ENCODE measurements at places on chromosomes 3 and 15. TPM values are rescaled to one million over a fixed set of nuclear protein-coding genes. Genes with fewer than 3 reads are reported as not detected.

Gene PFKFB4
- 4.9 TPM for total RNA-seq

Gene ZNF501
- 3.9 TPM for total RNA-seq

Gene MAN2A2
- 52.1 TPM for total RNA-seq

Gene SLC30A4
- total RNA-seq = 3.8 TPM

Gene BNC1
- 2.9 TPM for total RNA-seq

Gene TUBGCP4
- total RNA-seq = 19.4 TPM

Gene BFSP2
- not detected for total RNA-seq

Gene SLC51A
- not detected for total RNA-seq

- peaks cover 2% of the 10 kb centered on the region for H3K27me3 ChIP-seq
- no peak overlapping the region for H3K27ac ChIP-seq
- no peak overlapping the region for H3K4me3 ChIP-seq
- DNase-seq = no peak
- H3K4me1 ChIP-seq = no peaks in the 10 kb centered on the region
Measured at GRCh38 chr3:72960812-72961518, 35.6 kb upstream of the PPP4R2 start.

DNA sequence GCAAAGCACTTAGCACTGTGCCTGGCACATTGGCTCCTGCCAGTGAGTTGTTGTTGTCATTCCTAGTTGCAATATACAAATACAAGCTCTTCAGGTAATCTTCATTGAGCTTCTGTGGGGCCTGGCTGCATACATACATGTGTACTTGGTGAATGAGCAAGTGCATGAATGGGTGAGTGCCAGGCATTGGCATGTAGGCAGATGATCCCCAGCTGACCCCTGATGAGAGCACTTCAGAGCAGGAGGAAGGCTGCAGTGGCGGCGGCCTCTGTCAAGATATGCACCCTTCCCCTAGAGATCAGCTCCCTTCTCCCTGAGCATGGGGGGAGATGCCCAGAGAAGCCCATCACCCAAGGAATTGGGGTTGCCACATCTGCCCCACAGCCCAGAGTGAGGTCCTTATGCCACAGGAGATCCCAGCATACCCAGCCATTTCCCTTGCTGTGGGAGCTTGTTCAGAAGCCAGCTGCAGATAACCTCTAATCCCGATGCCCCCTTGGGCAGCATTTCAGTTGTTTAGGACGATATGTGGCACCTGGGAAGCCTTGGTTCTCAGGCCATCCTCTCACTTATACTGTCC is 8.8 kb downstream of the CACNA2D3 start:
- no peak overlapping the region for H3K27ac ChIP-seq
- H3K27me3 ChIP-seq = no peaks in the 10 kb centered on the region
- no peak overlapping the region for H3K4me3 ChIP-seq
- H3K36me3 ChIP-seq = no peaks in the 10 kb centered on the region
- no peaks in the 10 kb centered on the region for H3K4me1 ChIP-seq

DNA sequence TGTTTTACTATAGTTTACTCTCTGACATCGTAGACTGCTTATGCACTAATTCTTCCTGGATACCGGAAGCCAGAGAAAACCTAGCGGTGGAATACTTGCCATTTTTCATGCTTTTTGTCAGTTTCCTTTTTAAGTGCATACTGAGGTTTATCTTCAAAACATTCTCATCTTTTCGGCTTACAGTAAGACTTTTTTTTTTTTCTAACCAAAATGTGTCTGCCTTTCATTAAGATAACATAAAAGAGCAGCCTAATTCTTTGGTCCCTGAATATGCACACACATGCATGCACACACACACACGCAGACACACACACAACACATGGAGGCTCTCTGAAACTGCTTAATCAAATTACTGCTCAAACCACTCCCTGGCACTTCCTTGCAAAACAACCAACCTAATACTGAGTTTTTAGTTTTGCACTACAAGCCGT is 1.3 kb downstream of the ZNF445 start:
- no peaks in the 10 kb centered on the region for H3K27me3 ChIP-seq
- H3K27ac ChIP-seq = no peak overlapping the region
- peak overlapping the region; percentile 98 for H3K4me3 ChIP-seq
- H3K36me3 ChIP-seq = no peaks in the 10 kb centered on the region

DNA sequence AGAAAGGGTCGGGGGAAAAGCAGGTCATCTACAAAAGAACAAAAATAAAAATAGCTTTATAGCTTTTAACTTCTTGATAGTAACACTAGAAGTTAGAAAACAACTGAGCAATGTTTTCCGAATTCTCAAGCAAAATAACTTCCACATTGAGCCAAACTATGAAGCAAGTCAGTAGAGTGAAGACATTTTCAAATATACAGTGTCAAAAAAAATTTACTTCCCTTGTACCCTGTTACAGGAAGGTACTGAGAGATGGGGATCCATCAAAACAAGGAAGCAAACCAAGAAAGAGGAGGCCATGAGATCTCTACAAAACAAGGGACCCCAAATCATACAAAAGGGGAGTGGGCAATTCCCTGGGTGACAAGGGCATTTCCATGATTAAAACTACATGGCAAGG is 26.6 kb upstream of the STIMATE start:
- H3K27ac ChIP-seq = no peak overlapping the region
- no peak overlapping the region for H3K4me3 ChIP-seq
- H3K36me3 ChIP-seq = no peaks in the 10 kb centered on the region
- DNase-seq = no peak

DNA sequence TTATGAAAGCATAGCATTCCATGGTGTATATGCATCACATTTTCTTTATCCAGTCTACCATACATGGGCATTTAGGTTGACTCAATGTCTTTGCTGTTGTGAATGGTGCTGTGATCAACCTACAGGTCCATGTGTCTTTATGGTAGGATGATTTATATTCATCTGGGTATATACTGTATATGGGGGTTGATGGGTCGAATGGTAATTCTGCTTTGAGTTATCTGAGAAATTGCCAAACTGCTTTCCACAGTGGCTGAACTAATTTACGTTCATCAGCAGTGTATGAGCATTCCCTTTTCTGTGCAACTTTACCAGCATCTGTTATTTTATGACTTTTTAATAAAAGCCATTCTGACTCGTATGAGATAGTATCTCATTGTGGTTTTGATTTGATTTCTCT is 662.4 kb upstream of the BCHE start:
- no peak overlapping the region for H3K4me3 ChIP-seq
- H3K27me3 ChIP-seq = no peaks in the 10 kb centered on the region
- DNase-seq = no peak
- no peak overlapping the region for H3K27ac ChIP-seq
- no peaks in the 10 kb centered on the region for H3K36me3 ChIP-seq
- H3K4me1 ChIP-seq = no peaks in the 10 kb centered on the region

DNA sequence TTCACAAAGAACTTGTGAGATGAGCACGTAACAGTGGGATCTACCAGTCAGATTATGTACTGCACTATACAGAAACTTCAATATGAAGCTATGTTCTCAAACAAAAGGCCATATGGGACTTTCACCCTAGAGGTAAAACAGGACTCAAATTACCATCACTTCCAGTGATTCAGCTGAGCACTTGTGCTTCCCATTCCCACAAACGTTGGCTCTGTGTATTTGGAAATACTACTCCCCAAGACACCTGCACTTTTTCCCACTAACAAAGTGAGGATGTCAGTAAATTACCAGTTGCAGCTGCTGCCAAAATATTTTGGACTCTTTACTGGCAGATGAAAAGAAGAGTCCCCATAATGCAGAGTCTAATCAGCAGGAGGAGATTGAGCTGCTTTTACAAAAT is 1570.1 kb downstream of the SI start:
- H3K27me3 ChIP-seq = no peaks in the 10 kb centered on the region
- H3K4me1 ChIP-seq = no peaks in the 10 kb centered on the region
- no peak overlapping the region for H3K27ac ChIP-seq
- DNase-seq = no peak
- no peaks in the 10 kb centered on the region for H3K36me3 ChIP-seq

DNA sequence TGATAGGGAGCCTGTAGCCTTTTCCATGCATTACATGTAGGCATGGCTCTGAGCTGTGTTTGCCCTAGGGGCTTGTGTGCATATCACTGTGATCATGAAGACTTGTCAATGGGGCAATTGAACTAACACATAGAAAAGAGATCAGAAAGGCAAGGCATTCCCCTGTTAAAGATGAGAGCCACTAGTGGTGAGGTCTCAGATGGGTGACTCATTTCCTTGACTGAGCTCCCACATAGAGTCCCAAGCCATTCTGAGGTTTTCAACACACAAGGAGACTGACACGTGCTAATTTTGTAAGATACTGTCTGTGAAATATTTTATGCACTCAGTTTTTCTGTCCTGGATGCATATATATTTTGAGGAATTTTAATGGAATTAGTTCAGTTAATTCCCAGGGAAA is 53.8 kb downstream of the SAMMSON start:
- H3K4me3 ChIP-seq = no peak overlapping the region
- no peaks in the 10 kb centered on the region for H3K4me1 ChIP-seq
- no peak overlapping the region for H3K27ac ChIP-seq
- no peak for DNase-seq
- peaks cover 5% of the 10 kb centered on the region for H3K27me3 ChIP-seq

GRCh38 chr15:88036154-88036839 is 220.2 kb downstream of the NTRK3 start:
- no peaks in the 10 kb centered on the region for H3K4me1 ChIP-seq
- H3K27ac ChIP-seq = no peak overlapping the region
- no peak overlapping the region for H3K4me3 ChIP-seq
- no peaks in the 10 kb centered on the region for H3K36me3 ChIP-seq
- H3K27me3 ChIP-seq = no peaks in the 10 kb centered on the region

DNA sequence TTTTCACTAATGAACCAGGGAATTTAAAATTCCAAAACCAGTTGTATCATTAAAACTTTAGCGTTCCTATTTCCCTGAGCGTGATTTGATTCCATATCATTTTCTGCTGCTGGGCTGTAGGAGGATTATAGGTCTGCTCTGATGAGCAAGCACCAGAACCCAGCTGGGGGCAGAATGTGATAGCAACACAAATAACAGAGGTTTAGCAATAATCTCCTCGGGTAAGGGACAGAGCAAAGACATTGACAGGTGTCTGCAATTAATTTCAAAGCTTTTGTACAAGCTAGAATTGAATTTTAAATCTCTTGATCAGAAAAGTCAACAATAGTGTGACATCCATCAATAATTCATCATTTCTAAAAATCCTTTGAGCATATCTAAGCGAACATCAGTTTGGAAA is 163.4 kb upstream of the RAP2B start:
- H3K4me3 ChIP-seq = no peak overlapping the region
- no peaks in the 10 kb centered on the region for H3K36me3 ChIP-seq
- H3K27ac ChIP-seq = no peak overlapping the region
- H3K27me3 ChIP-seq = no peaks in the 10 kb centered on the region
- DNase-seq = no peak

DNA sequence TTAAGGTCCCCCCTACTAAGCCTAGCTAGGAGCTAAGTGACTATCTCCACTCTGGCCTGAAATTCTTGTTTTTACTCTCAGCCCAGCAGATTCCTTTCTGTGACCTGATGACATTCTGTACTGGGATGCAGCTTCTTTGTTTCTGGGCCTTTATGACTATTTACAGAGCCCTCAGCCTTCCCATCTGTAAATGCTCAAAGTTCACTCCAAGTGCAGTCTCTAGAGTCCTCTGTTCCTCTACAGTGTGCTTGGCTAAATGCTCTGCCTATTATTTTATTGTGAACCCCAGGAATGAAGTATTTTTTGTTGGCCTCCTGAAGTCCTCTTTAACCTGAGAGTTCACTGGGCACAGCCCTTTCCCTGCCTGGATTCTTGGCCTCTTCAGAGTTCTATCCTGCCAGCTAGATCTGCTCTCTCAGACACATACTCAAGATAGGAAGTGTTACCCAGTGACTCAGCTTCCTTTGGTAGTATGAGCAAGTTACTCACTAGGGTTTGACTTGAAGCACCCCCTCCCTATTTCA is 278.1 kb upstream of the P2RY1 start:
- peak overlapping the region; percentile 17 for H3K27ac ChIP-seq
- H3K27me3 ChIP-seq = no peaks in the 10 kb centered on the region
- DNase-seq = peak; percentile 36
- no peak overlapping the region for H3K4me3 ChIP-seq
- H3K36me3 ChIP-seq = no peaks in the 10 kb centered on the region
- H3K4me1 ChIP-seq = peaks cover 5% of the 10 kb centered on the region

GRCh38 chr3:109618766-109619378 is 281.5 kb upstream of the DPPA4 start:
- no peak overlapping the region for H3K4me3 ChIP-seq
- DNase-seq = no peak
- no peaks in the 10 kb centered on the region for H3K36me3 ChIP-seq
- no peak overlapping the region for H3K27ac ChIP-seq
- H3K4me1 ChIP-seq = no peaks in the 10 kb centered on the region

GRCh38 chr3:187802928-187803259 is 57.6 kb upstream of the BCL6 start:
- H3K27me3 ChIP-seq = peaks cover 9% of the 10 kb centered on the region
- H3K4me1 ChIP-seq = no peaks in the 10 kb centered on the region
- no peak for DNase-seq
- H3K4me3 ChIP-seq = no peak overlapping the region

DNA sequence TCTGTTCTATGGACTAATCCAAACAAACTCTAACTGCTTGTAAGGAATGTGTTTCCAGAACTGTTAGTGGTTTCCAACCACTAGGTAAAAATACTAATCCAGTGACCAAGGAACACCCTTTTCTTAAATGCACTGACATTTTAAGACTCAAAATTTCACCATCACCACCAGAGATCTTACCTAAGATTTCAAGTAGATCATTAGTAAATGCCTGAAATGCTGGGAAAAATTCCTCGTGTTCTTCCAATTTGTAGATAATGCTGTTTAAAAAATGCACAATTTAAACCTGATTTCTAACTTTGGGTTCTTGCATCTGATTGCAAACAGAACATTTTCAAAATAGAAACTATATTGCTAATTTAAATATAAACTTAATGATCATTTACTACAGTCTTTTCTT is 63.4 kb downstream of the ESYT3 start:
- no peaks in the 10 kb centered on the region for H3K27me3 ChIP-seq
- H3K4me3 ChIP-seq = no peak overlapping the region
- DNase-seq = no peak
- peaks cover 3% of the 10 kb centered on the region for H3K4me1 ChIP-seq
- H3K36me3 ChIP-seq = no peaks in the 10 kb centered on the region
- H3K27ac ChIP-seq = no peak overlapping the region

- H3K4me1 ChIP-seq = no peaks in the 10 kb centered on the region
- no peak overlapping the region for H3K4me3 ChIP-seq
- DNase-seq = peak; percentile 12
- H3K36me3 ChIP-seq = peaks cover 6% of the 10 kb centered on the region
Measured at GRCh38 chr3:197088370-197088769, 58.8 kb upstream of the MELTF start.

DNA sequence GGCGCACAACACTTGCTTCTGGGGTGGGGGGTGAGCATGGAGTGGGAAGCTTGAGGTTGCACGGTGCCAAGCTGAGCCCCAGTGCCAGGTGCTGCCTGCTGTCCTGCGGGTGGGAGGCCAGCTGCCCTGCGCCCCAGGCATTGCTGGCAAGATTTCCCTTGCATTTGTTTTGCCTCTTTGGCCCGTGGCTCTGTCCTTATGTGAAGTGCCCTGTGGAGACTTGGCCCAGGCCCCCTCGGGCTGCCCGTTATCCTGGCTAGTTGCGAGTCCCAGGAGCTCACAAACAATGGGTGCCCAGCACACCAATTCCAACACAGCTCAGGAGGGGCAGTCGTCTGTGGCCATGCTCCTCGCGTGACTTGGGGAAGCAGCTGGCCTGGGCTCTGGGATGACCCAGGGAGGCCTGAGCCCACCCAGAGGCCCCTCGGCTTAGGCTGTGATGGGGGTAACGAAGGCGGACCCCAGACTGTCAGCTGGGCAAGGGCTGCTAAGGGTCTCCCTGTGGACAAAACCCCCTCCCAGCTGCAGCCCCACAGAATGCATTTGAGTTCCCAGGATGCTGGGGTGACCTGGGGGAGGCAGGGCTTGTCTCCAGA is 5.9 kb downstream of the C3orf22 start:
- H3K27ac ChIP-seq = no peak overlapping the region
- H3K36me3 ChIP-seq = no peaks in the 10 kb centered on the region
- no peaks in the 10 kb centered on the region for H3K4me1 ChIP-seq
- H3K4me3 ChIP-seq = no peak overlapping the region
